ENCODE measurements at places on chromosomes 2 and 18.

- DNase-seq = no peak
Observed at GRCh38 chr18:59049721-59050660, 89.7 kb upstream of the SEC11C start.

DNA sequence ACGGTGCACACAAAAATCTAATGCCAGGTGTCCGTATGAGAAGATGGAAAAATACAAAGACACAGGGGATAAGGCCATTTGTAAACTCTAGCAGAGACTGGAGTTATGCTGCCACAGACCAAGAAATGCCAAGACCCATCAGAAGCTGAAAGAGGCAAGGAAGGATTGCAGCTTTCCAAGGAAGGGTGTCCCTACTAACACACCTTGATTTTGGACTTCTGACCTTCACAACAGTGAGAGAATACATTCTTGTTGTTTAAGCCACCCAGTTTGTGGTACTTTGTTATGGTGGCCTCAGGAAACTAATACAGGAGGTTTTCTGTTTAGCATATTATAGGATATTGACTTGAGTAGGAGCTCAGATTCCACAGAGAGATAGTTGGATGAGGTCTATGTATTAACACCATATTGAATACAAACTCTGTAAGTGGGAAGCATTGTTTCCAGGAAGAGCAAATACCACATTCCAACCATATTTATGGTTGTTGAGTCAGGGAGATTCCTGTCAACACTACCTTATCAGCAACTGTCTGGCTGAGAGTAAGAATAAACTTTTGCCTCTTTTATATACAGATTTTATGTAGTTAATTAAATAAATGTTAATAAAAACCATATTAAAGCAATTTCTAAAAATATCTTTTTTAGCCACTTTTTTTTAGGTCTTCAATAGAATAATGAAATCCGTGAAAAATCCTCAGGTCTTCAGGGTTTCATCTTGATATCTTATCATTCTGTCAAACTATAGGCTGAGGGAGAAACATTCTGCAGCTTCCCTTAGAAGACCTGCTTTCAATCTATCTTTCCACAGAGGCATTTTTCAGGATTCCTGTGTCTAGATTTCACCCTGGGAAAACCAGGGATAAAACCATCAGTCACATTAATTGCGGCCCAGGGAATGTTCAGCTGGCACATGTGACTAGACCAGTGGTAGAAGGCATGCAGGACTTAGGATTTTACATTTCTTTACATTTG is 35.4 kb upstream of the HNMT start:
- DNase-seq = no peak

DNA sequence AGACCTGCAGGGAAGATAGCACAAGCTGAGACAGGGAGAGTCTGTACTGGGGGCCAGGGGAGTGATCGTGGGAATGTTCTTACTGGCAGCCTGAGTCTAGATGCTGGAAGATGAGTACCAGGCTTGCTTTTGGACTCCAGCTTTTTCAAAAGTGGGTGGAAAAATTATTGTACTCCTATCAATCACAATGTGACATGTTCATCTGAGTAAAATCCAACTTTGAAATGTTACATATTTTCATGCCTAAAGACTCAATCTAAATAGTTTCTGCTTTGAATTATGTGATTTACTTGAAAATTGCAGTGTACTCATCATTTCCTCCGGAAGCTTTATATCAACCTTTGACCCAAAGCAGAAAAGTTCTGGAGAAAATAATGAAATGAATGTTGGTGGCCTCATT is 49.7 kb upstream of the ST3GAL5 start:
- no peak for DNase-seq

DNA sequence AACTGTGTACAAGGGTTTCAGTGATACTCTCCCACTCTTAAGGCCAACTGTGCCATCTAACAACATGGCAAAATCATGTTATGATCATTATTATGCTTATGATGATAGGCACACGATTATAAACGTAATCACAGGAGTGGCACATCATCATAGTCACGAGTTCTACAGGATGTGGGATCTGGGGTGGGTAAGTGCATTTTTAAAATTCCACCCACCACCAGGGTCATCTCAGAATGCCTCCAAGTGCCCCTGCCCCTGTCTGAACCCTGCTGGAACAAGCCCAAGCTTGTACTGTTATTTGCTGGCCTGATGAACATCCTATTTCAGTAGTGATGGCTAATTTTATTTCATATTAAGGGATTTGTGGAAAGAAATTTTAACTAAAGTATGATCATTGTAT is 117.8 kb downstream of the PTPRM start:
- no peak for DNase-seq

GRCh38 chr2:227627769-227628168 is 10.5 kb downstream of the SCYGR4 start:
- DNase-seq = no peak

- no peak for DNase-seq
Observed at GRCh38 chr2:197306024-197306695, 4.4 kb downstream of the ANKRD44 start.

- no peak for DNase-seq
Observed at GRCh38 chr18:27184115-27185024, 738 bp downstream of the CHST9 start.

- DNase-seq = peak; percentile 19
Observed at GRCh38 chr2:73112026-73112912, 479 bp downstream of the RAB11FIP5 start.

DNA sequence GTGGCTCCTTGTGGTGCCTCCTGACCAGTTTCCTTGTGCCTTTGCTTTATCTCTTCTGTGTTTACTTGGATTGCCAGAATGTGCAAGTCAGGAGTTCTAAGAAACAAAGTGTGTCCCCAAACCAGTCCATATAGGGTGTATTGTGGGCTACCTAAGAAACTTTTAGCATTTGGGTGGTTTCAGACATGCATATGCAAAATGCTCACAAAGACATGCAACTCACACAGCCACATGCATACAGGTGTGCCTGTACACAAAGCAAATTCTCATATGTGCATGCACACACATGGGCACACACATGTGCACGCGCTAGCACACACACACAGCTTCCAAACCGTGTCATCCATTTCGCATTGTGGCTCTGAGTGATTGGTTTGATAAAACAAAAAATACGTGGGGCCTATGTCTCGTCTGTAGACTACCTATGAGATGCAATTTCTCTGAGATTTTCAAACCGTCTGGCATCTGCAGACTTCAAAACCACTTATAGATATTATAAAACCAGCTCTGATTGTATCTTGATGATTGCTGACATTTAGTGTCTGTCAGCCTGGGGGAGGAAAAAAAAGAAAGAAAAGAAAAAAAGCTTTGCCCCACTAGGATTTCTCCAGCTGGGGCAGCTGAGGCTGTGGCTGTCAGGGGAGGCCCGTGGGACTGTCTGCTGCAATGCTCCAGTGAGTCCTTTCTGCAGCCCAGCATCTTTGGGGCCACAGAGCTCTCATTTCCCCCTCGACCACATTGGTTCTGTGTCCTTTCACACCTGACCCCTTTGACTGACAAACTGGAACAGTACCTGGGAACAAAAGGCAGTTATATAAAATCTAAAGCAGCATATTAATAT is 556.1 kb downstream of the CMPK2 start:
- DNase-seq = no peak

DNA sequence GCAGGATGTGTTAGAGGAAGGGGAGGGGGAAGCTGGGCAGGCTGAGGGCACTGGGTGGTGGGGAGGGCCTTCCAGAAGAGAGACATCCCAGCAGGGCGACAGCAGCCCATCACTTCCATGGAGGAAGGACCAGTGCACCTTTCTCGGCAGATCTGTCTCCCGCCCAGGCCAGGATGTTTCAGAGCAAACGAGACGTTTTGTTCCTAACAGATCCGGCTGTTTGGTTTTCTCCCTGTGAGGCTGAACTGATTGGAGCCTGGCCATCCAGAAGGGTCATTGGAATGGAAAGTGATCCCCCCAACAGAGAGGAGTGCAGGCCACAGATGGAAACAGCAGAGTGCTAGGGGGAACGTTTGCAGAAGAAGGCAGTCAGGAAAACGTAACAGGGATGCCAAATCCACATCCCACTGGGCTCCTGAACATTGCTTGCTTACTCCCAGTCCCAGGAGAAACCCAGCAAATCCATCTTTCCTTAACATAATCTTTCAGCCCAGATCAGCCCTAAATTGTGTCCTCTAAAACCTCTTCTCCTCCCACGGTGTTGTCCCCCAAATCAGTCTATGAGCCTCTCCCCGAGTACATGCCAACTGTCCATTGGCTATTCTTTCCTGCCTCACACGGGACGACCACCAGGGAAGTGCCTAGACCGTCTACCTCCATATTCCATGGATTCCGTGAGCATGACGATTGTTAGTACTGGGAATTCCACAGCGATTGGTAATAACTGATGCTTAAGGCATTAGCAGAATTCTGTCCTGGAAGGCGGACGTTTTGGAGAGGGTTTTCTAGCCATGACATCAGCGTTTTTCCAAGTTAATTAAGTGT is 126.8 kb downstream of the SEPTIN10 start:
- DNase-seq = no peak

GRCh38 chr2:120600786-120601185 is 134.9 kb upstream of the GLI2 start:
- no peak for DNase-seq

- no peak for DNase-seq
Observed at GRCh38 chr18:62811674-62812073, 96.3 kb downstream of the PHLPP1 start.

DNA sequence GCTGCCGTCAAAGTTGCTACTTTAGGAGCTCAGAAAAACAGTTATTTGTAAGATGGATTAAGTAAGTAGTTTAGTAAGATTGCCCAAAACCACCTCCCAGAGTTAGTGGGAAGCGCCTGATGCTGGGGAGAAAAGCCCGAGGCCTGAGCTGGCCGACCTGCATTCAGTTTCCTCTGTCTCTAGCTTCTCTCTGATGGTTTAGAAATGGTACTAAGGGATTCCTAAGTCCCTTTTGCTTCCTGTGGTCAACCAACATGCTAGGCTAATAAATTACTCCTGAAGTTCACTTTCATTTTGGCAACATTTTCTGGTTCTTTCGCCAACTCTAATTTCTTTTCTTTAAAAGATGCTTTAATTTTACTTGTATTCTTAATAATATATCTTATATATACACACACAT is 60.1 kb downstream of the ASAP2 start:
- no peak for DNase-seq
